ENCODE measurements at places on chromosomes 1 and 21.

- DNase-seq = no peak
These were observed 18.5 kb downstream of the SERTAD4 start for GRCh38 chr1:210250998-210251679.

DNA sequence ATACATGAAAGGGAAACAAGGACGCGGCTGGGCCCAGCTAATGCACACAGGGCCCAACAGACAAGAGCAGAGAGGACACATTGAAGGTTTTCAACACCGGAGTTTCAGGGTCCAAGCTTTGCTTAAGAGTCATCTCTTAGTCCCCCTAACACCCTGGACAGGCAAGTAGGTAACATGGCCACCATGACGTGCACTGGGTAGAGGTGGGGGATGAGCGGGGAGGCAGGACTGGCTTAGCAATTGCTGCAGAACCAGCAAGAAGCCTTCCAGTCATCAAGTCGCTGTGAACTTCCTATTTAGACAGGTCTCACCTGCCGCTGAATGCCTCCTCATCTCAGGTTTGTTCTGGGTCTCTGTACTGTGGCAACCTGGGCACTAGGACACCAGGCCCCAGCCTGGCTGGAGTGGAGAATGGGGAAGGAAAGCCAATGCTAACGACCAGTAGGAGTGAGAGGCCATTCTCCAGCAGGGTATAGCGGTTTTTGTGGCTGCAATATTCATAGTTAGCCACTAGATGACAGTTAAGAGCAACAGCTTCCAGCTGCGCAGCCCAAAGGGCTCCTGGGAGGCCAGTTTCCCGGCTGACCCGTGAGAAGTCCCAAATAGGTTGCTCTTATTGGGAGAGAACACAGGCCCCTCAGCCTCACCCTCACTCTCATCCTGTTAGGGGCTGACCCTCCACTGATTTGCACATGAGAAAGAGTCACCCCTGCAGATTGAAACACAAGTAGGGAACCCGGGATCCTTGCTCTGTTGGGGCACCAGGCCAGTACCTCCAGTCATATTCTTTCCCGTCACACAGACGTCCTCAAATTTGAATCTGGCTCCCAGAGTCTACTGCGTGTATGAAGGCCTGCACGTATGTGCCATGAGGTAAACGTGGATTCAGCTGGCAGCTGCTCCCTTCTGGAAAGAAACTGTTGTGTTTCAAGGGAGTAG lies 6.0 kb upstream of the PIGC start:
- no peak for DNase-seq

DNA sequence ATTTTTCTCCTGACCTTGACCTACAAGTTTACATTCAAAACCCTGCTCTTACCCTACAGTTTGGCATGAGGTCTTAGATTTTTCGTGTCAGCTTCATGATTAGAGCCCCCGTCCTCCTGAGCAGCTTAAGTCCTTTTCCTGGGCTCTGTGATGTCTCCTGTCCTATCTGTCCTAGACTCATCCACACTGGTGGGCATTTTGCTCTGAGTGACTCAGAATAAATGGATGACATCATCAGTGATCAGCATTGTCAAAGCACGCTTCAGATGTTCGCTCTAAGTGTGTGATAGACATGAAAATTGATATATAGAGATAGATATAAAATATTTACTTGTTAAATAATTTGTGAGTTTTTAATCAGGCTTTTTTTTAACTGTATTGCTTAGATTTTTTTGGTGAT lies 21.8 kb downstream of the RGS13 start:
- no peak for DNase-seq

- DNase-seq = no peak
These were observed 2.9 kb upstream of the FCMR start for GRCh38 chr1:206924592-206925105.

- DNase-seq = no peak
These were observed 102.4 kb upstream of the ETV3 start for GRCh38 chr1:157240495-157241184.

DNA sequence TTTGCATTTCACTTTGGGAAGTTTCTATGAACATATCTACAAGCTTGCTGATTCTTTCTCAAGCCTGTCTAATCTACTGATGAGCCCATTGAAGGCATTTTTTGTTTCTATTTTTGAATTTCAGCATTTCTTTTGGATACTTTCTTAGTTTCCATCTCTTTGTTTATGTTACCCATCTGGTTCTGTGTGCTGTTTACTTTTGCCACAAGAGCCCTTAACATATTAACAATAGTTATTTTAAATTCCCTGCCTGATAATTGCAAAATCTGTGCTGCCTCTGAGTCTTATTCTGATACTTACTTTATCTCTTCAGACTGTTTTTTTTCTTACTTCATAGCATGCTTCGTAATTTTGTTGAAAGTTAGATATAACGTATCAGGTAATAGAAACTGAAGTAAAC lies 75.8 kb upstream of the ZRANB2 start:
- DNase-seq = no peak

GRCh38 chr1:159848326-159848725 lies 14.1 kb downstream of the VSIG8 start:
- DNase-seq = no peak

- DNase-seq = no peak
These were observed at the start of gene DIO1 for GRCh38 chr1:53893999-53894636. TSS of gene DIO1 (plus strand) at chr1:53894187. CDS start at chr1:53894211, 24 bp downstream.

DNA sequence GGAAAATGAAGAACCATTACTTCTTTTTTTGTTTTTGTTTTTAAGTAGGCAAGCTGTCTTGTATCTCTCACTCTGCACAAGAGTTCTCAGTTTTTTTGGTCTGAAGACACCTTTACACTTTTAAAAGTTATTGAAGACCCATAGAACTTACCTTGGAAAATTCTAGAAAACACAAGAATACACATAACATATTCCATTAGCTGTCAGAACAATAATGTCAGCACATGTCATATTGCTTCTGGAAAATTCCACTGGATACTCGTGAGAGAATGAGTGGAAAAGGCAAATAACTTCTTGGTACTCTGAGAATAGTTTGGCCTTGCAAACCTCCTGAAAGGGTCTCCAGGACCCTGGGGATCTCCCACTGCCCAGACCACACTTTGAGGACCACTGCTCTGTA lies 4.8 kb downstream of the FBXO28 start:
- no peak for DNase-seq

GRCh38 chr1:113616156-113616555 lies 143.1 kb downstream of the PHTF1 start:
- DNase-seq = no peak

- DNase-seq = no peak
These were observed 156.2 kb downstream of the ZBTB18 start for GRCh38 chr1:244207042-244207934.

GRCh38 chr1:155962599-155963211 lies 15.6 kb downstream of the ARHGEF2 start:
- no peak for DNase-seq

- DNase-seq = no peak
These were observed 19.9 kb upstream of the BRINP3 start for GRCh38 chr1:190497565-190497964.

- DNase-seq = no peak
These were observed 256.1 kb upstream of the PTBP2 start for GRCh38 chr1:96465441-96465840.

GRCh38 chr1:214658785-214659184 lies 55.8 kb downstream of the CENPF start:
- no peak for DNase-seq

DNA sequence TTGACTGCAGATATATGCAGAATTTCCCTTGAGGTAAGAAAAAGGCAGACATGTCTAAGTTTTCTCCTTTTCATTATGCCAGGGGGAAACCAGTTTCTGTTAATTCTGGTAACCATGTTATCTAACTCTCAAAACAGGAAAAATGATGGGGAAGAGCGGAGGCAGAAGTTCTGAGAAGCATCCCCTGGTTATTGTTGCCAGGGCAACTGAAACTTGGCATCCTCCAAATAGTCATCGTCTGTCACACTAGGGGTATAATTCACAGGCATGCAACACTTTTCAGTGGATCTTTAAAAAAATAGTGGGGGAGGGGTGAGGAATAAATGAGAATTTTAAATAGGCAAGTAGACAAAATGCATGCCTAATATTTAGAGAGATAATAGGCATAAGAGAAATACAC lies 715.3 kb upstream of the CXADR start:
- no peak for DNase-seq

DNA sequence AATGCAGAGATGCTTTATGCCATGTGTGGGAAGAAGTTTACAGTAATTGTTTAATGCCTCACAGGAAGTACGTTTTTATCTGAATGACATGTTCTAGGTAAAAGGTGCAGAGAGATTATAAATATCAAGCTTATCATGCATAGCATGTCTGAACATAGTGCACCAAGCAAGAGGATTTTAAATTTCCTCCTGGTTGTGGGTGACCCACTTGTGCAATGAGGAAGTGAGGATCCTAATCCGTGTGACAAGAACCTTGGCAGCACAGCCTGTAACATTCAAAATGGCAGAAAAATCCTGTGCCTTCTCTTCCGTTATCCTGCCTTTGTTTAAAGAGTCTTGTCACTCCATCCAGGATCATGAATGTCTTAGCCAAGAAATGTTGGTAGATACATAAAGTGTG lies 75.6 kb downstream of the PLA2G4A start:
- no peak for DNase-seq

- no peak for DNase-seq
These were observed 48.4 kb downstream of the DOP1B start for GRCh38 chr21:36204980-36205379.

DNA sequence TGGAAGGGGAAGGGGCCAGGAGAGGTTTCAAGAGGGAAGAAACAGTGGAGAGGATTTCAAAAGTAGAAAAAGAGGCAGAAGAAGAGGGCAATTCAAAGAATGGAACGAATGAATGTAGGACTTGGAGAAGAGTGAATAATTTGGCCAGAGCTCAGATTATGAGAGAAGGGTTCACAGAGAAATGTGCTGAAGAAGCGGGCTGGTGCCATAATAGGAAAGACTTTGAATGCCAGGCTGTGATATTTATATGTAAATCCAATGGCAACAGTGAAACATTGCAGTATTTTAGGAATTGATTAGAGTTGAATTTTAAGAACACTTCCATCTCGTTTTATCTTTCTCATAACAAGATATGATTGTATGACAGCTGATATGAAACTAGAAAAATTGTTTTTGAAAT lies 36.0 kb upstream of the ANGPTL7 start:
- DNase-seq = no peak

DNA sequence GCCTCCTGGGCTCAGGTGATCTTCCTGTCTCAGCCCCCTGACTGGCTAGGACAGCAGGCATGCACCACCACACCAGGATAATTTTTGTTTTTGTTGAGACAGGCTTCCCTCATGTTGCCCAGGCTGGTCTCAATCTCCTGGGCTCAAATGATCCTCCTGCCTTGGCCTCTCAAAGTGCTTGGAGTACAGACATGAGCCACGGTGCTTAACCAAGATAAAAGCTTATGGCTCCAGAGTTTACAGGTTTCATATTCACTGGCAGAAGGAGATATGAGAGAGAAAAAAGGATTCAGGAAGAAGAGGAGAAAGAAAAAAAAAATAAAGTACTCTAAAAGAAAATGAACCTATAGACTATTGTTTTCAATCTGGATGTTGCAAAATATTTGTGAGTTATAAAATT lies 748.8 kb upstream of the NCAM2 start:
- DNase-seq = no peak

- no peak for DNase-seq
These were observed 335.7 kb upstream of the GREM2 start for GRCh38 chr1:240947438-240948224.

DNA sequence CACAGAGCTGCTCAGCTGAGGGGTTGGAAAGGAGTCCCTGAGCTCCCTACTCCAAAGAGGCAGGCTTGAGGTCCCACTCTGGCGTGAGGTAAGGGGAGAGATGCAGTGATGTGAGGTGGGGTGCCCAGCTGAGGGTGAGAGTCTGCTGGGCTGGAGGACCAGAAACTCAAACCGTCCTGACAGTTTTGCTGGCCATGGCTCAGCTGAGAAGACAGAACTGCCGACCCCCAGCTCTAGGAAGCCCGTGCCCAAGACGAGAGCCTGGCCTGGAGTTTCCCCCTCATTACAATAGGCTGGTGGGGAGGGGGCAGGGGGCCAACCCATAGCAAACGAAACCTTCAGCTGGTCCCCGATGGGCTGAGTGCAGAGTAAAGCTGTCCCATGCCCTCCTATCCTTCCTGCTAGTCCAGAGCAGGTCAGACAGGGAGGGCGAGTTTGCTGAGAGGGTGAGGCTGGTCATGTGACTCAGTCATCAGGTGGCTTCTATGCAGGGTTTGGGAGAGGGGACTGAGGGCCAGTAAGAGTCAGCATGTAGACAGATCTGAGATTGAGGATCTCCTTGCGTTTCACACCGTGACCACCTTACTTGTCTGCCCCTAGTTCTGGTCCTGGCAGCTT lies 129.3 kb downstream of the PRDM2 start:
- no peak for DNase-seq

DNA sequence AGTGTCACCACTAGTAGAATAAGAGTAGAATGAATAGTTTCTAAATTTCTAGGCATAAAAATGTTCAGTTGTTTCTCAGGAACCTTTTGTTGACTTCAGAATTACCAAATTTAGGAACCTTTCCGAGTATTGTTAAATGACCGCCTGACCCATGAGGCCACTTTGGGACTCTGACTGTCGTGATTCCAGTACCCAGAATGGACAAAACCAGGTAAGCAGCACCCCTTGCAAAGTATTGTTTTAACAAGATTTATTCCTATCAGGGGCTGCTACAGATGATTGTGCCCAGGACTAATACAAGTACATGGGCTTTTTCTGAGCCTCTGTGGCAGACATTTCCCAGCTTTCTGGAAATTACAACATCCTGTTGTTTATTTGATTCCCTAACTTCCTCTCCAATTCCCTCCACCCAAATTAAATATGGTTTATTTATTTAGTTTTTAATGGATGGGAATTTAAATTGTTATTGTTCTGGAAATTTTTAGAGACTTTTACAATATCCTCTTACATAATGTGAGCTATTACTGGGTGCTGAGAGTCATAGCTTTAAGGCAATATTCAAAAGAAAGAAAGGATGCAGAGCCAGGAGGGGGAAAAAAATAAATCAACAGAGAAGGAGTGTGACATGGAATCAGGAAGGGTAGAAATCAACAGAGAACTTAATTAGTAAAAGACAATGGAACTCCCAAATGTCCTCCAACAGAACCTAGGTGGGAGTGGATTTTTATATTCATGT lies 37.4 kb upstream of the NTPCR start:
- DNase-seq = no peak

- no peak for DNase-seq
These were observed 115.6 kb downstream of the UCHL5 start for GRCh38 chr1:192943522-192943921.

GRCh38 chr1:6130036-6130435 lies 50.1 kb downstream of the CHD5 start:
- DNase-seq = no peak

- DNase-seq = no peak
These were observed 55.0 kb downstream of the PLXNA2 start for GRCh38 chr1:208189183-208189582.

GRCh38 chr1:58893257-58893869 lies 109.5 kb upstream of the JUN start:
- no peak for DNase-seq

All from activated CD4-positive, CD25-positive, alpha-beta regulatory T cell (primary cell).